ENCODE measurements at places on chromosomes 1 and 21. TPM values are rescaled to one million over a fixed set of nuclear protein-coding genes. Genes with fewer than 3 reads are reported as not detected.

DNA sequence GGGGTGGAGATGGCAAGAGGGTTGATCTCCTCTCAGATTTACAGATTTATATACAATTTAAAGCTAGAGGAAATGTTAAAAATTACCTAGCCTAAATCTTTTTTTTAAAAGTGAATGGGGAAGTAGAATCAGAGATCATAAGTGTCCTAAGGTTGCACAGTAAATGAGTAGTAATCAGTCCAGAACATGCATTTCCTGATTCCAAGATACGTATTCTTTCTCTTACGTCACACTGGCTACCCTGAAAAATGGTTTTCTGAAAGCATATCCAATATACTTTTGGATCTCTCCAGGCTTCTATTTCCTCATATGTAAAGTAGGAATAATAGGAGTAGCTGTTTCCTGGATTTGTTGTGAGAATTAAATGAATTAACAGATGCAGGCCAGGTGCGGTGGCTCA lies 11.7 kb downstream of the GADD45A start:
- DNase-seq: no peak

GRCh38 chr1:160863061-160863773 lies 530 bp upstream of the CD244 start:
- DNase-seq: no peak

DNA sequence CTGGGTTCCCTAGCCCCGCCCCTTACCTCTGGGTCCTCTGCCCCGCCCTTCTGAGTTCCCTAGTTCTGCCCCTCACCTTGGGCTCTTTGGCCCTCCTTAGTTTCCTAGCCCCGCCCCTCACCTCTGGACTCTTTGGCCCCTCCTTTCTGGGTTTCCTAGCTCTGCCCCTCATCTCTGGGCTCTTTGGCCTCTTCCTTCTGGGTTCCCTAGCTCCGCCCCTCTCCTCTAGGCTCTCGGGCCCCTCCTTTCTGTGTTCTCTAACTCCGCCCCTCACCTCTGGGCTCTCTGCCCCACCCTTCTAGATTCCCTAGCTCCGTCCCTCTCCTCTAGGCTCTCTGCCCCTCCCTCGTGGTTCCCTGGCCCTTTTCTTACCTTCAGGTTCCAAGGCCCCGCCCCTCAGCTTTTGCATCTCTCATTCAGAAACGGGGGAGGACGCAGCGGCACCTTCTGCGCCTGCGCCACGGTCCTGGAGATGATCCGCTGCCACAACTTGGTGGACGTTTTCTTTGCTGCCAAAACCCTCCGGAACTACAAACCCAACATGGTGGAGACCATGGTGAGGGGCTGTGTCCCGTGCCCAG lies 88.5 kb downstream of the PTPRU start:
- no peak for DNase-seq

DNA sequence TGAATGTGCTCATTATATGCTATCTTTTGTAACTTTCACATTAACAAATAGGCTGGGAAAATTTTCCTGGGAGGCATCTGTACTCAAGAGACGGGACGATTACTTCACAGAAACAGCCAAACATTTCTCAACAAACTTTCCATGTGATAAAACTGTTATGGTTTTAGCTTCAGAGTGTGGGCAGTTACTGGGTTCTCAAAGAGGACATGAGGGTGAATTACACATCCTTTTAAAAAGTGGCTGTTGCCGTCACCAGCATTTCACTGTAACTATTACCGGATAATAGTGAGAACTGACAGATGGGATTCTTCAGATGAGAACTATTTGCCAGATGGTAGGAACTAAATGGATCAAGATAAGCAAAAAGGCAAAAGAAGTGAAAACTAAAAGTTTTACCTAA lies 109.1 kb downstream of the APP start:
- no peak for DNase-seq

- DNase-seq: no peak
These were observed 5.4 kb downstream of the FOXO6 start for GRCh38 chr1:41366455-41367287.

DNA sequence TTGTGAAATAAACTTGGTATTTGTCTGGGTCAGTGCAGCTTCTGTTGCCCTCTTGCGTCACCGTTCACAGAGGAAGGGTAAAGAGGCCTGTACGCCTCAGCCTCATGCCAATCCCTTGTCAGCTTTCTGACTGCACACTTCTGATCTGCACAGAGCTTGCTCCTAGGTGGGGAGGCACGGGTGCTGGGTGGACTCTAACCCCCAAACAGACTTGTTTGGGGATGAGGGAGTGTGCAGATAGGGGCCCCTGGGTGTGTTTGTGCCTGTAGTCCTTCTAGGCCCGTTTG lies 803 bp upstream of the B4GALT2 start:
- no peak for DNase-seq

- no peak for DNase-seq
These were observed 29.4 kb upstream of the CSF1 start for GRCh38 chr1:109880971-109881894.

- no peak for DNase-seq
These were observed 31.7 kb downstream of the LAMB3 start for GRCh38 chr1:209620487-209620884.

DNA sequence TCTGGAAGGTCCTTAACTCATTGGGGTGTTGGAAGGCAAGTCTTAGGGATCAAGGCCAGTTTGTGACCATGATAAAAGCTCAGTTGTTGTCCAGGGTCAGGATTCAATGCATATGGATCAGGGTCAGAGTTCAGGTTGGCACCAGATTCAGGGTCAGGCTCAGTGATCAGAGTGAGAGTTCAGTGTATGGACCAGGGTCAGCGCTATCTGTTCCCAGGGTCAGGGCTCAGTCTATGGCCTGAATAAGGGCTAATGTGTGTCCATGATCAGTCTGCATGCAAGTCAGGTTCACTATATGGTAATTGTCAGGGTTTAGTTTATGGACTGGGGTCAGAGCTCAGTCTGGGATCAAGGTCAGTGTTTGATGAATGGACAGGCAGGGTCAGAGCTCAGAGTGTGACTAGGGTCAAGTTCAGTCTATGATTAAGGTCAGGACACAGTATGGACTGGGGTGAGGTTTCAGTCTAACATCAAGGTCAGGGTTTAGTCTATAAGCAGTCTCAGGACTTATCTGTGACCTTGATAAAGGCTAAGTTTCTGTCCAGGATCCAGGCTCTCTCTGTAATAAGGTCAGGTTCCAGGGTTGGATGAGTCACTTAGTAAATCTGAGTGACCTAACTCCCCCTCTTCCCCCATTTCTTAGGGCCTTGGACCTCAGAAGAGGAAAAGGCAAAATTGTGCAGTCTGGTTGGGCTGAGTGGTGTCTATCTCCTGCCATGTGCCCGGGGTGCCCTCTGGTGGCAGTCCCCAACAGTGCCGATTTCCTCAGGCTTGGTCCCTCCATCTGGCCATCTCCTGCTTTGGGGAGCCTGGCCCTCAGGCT lies 23.8 kb downstream of the KNCN start:
- peak; percentile 24 for DNase-seq

- DNase-seq: no peak
These were observed 25.0 kb upstream of the ZNF436 start for GRCh38 chr1:23394684-23395083.

Gene SLAMF7
- total RNA-seq: not detected

Gene XCL1
- total RNA-seq: not detected

Gene CLDN19
- total RNA-seq: not detected

Gene SYCP1
- total RNA-seq: not detected

Data from pulmonary artery endothelial cell (primary cell).